ENCODE measurements at places on chromosomes 12 and 14. TPM values are rescaled to one million over a fixed set of nuclear protein-coding genes. Genes with fewer than 3 reads are reported as not detected.

DNA sequence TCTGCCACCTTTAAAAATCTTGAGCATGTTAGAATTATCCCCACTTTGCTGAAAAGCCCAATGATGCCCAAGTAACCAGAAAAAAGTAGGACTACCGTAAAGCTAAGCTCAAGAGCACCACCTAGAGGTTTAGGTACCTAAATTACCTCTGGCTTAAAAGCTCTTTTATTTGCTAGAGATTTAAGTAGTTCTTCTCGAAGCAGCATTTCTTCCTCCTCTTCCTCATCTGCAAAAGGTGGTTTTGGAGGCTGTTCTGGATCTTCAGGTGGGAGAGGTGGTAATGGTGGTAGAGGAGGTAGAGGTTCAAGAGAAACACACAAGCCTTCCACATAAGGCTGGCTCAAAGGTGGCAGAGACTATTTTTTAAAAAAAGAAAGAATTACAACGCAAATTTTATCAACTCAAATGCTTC lies 26.9 kb downstream of the ZFC3H1 start:
- no peak for DNase-seq

The FRMD6 gene
- total RNA-seq, result 3.3 TPM

DNA sequence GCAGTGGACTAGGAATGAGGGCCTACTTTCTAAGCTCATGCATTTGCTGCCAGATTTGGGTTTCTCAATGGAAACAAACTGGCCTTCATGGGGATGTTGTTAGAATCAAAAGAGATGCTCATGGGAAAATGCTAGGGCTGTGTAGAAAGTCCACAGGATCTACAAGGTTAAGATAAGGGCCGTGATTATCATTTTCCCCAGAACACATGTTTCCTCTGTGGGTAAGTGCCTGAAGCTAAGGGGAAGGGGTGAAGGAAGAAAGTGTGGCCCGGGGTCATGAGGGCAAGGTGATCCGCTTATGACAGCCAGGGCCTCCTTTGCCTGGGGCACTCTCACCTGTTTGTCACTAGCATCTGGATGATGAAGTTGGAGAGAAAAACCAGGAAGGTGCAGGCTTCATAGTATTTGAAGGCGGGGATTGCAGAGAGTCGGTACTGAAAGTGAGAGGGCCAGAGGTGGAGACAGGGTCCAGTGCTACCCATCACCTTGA lies 9.8 kb downstream of the ADCY4 start:
- no peak for DNase-seq

DNA sequence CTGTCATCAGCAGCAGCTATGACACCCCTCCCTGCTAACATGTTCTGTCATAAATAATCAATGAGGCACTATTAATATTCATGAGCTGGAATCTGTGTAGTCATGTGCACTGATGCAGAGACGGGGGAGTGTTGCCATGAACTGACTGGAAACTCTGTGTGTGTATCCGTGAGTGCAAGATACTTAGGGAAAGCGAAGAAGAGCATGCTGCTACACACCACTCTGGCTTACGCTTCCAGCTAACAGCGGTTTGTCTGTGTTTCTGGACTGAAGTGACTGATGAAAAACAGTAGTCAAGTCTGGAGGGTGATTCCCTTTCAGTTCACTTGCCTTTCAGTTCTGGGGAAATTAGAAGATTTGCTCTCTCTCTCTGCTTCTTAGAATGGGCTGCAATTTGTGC lies 249.4 kb downstream of the PDZRN4 start:
- DNase-seq, result no peak

GRCh38 chr14:39203659-39204606 lies 28.9 kb downstream of the PNN start:
- DNase-seq, result no peak

- no peak for DNase-seq
Measured at GRCh38 chr14:41505491-41505890, 101.2 kb upstream of the LRFN5 start.

GRCh38 chr12:55874443-55874842 lies 31.7 kb upstream of the MMP19 start:
- DNase-seq, result no peak

- no peak for DNase-seq
Measured at GRCh38 chr12:52728374-52728773, 25.1 kb upstream of the KRT77 start.

The PIP4P1 gene
- total RNA-seq, result 39.5 TPM
